Activated naive CD4-positive, alpha-beta T cell treated with anti-CD3 and anti-CD28 coated beads, Interleukin-2, amount 50 U/mL, for 16 hours (primary cell): ENCODE measurements at places on chromosomes 5 and 9.
A peak's percentile ranks its signal among the peaks of the same experiment; 100 is the strongest.

- DNase-seq, result no peak
These were observed 73.7 kb downstream of the MAP1B start for GRCh38 chr5:72180925-72181324.

GRCh38 chr9:14327036-14327435 is 13.1 kb upstream of the NFIB start:
- no peak for DNase-seq

DNA sequence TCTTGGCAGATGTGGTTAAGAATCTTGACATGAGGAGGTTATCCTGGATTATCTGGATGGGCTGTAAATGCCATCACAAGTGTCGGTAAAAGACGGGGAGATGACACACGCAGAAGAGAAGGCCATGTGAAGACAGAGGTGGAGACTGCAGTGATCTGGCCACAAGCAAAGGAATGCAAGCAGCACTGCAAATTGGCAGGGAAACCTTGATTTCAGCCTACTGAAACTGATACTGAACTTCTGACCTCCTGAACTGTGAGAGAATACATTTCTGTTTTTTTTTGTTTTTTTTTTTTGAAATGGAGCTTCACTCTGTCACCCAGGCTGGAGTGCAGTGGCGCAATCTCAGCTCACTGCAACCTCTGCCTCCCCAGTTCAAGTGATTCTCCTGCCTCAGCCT is 92.4 kb upstream of the NFIL3 start:
- DNase-seq, result no peak

DNA sequence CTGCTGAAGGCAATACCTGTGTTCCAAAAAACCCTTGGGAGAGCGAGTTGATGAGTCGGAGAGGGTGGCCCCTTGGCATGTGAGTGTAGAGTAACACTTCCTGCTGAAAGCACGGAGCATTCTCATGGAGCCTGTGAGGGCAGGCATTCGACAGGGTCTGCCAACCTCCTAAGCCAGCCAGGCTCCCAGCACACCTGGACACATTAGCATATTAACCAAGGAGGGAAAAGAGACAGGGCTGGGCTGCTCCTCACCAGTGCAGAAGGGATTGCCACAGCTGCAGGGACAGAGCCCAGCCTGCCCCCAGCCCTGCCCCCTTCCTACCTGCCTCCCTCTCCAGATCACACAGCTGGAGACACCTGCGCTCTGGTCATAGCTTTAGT is 46.4 kb upstream of the SEMA4D start:
- no peak for DNase-seq

- no peak for DNase-seq
These were observed 75.4 kb upstream of the GDNF start for GRCh38 chr5:37915097-37915736.

GRCh38 chr5:117547192-117547591 is 972.6 kb upstream of the SEMA6A start:
- DNase-seq, result no peak

DNA sequence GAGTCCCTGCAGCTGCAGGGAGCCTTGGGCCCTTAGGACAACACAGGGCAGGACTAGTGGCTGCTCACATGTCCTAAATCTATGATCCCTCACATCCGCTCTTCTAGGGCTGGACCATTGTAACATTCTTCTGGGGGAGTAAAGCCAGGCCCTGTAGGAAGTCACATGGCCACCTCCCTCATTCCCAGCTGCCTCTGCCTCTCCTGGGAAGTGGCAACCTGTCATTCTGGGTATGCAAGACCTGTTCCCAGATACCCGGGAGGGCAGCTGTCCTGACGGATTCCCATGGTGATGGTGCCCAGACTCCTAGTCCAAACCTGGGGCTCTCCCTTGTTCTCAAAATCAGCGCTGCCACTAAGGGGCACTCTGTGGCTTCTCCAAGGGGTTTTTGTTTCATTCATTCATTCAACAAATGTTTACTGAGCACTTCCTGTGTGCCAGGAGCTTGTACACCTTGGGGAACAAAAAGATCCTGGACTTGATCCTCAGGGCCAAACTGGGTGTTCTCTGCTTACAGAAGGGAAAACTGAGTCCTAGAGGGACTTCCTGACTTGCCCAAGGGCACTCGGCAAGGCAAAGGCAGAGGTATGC is 85.6 kb downstream of the PSD2 start:
- no peak for DNase-seq

- peak; percentile 52 for DNase-seq
These were observed 1.7 kb upstream of the POMT1 start for GRCh38 chr9:131500939-131501541.

DNA sequence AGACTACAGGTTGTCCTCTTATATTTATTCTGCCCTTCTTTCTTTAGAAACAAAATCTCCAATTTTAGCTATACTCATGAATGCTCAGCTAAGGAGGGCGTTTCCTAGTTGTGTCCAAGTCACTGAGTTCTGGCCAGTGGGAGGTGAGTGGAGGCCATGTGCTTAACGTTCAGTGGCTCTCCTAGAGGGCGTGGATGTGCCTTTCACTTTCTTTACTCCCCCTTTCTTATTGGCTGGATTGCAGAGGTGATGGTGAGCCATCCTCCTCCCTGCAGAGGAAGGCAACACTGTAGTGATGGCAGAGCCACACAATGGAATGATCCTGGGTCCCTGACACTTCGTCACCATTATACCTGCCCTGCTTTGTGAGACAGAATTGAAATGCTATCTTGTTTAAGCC is 54.6 kb downstream of the ALG2 start:
- no peak for DNase-seq

- no peak for DNase-seq
These were observed 201.3 kb downstream of the C9orf152 start for GRCh38 chr9:110006657-110007056.

DNA sequence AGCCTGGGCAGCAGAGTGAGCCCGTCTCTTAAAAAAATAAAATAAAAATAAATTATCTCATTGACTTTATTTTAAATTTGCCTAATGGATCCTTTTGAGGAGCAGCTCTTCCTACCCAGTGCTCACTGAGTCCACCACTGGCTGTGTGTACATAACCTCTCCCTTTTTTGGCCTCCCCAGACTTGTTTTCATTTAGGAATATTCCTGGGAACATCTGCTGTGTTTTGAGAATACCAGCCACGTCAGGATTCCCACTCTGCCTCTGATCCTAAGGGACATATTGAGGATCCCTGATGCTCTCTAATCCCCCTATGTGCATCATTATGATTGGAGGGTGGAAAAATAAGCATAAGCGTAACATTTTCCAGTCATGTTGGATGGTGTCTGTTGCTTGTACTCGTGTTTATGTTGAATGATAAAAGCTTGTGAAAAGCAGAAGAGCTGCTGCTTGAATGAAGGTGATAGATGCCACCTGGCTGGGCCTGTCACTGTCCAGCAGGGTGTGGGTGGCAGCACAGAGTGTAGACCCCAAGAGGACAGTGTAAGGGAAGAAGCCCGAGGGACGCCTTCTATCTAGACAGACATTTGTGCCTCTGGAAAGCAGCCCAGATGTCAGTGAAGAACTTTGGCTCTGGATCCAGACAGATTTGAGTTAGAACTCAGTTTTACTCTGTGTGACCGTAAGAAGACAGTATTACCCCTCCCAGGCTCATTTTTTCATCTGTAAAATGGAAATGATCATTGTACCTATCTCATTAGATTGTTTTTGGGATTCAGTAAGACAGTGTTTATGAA is 15.4 kb downstream of the KCNN2 start:
- DNase-seq, result no peak

GRCh38 chr9:33908749-33909148 is 91.8 kb downstream of the UBE2R2 start:
- DNase-seq, result no peak

GRCh38 chr5:78855026-78855425 is 130.1 kb downstream of the ARSB start:
- DNase-seq, result no peak

- DNase-seq, result no peak
These were observed 23.1 kb upstream of the DMRTA1 start for GRCh38 chr9:22423566-22423965.

DNA sequence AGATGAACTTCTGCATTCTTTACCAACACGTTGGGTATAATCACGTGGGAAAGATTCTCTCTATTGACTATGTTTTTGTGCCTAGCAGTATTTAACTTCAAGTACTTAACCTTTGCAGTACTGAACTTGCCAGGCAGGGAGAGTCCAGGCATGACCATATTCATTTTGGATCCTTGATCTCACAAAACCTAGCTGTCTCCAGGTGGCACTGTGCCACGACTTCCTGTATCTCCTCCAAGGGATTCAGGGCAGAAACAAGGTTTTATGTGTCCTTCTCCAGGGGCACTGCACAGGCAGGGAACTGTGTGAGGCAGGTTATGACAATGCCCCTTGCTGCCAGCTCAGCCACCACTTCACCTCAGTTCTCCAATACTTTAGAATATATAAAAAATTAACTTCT is 11.7 kb upstream of the IFNA5 start:
- DNase-seq, result no peak

- no peak for DNase-seq
These were observed 113.3 kb upstream of the LHFPL2 start for GRCh38 chr5:78761840-78762239.

DNA sequence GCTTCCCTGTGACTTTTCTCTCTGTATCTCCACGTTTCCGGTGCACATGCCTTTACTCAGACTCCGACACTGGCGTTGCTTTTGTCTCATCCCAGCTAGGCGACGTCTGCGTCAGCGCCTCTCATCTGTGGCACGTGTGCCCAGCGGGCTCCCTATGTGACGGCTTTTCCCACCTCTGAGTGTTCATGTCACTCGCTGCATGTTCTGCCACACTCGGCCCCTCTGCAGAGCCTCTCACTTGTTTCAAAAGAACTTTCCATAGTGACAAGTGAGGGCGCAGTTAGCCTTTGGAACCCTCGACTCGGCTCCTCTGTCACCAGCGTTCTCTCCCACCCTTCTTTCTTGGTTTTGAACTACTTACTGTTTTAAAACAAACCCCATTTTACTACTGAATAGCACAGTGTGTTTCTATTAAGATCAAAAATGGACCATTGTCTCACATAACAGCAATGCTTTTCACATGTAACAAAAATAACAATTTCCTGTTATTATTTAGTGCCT is 113.4 kb upstream of the CACNA1B start:
- no peak for DNase-seq

- DNase-seq, result no peak
These were observed 32.5 kb upstream of the HMCN2 start for GRCh38 chr9:130232899-130233586.

DNA sequence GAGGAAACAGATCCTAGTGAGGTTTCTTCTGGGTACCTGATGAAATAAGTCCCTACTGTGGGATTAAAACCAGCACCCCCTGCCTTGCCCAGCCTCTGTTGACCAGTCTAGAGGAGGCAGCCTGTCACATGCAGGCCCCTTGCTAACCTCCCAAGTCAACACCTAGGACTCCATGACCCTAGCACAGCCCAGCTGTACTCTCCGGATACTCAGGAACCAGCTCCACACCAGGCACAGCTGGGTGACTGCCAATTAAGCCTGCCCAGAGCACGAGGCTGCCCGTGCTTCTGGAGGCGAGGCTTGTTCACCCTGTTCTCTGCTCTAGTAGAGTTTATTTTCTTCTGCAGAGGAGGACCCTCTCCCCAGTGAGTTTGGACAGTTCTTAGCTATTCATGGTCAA is 92.5 kb downstream of the SNX24 start:
- DNase-seq, result no peak

DNA sequence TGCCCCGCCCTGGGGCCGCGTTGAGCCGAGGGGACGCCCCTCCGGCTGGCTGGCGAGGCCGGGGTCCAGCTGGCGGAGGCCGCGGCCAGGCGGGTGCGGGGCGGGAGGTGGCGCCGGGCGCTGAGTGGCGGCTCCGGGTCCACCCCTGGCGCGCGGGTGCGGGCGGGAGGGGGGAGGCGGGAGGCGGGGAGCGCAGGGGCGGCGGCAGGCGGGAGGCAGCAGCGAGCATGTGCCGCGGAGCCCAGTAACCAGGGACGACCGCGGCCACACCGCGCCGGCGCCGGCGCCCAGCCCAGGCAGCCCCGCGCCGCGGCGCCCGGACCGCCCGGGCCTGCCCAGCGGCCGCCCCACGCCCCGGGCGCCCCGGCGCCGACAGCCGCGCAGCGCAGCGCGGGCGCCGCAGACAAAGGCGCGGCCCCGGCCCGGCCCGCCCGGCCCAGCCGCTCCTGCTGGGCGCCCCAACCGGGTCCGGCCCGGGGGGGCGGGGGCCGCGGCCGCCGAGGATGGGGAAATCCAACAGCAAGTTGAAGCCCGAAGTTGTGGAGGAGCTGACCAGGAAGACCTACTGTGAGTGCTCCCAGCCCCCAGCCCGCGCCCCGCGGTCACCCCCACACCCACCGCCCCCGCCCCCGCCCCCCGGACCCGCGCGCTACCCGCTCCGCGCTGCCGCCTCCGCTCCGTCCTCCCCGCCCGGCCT is at the start of gene NCS1:
NCS1 (plus strand) TSS at position 244 of the 697 bp plus-strand sequence; CDS start at position 504, 260 bp downstream.
- peak; percentile 56 for DNase-seq

GRCh38 chr9:99069075-99069474 is 35.8 kb upstream of the TGFBR1 start:
- no peak for DNase-seq

GRCh38 chr9:124280176-124280691 is 22.5 kb downstream of the NEK6 start:
- DNase-seq, result no peak

GRCh38 chr9:13896922-13897835 is 416.8 kb downstream of the NFIB start:
- DNase-seq, result no peak

DNA sequence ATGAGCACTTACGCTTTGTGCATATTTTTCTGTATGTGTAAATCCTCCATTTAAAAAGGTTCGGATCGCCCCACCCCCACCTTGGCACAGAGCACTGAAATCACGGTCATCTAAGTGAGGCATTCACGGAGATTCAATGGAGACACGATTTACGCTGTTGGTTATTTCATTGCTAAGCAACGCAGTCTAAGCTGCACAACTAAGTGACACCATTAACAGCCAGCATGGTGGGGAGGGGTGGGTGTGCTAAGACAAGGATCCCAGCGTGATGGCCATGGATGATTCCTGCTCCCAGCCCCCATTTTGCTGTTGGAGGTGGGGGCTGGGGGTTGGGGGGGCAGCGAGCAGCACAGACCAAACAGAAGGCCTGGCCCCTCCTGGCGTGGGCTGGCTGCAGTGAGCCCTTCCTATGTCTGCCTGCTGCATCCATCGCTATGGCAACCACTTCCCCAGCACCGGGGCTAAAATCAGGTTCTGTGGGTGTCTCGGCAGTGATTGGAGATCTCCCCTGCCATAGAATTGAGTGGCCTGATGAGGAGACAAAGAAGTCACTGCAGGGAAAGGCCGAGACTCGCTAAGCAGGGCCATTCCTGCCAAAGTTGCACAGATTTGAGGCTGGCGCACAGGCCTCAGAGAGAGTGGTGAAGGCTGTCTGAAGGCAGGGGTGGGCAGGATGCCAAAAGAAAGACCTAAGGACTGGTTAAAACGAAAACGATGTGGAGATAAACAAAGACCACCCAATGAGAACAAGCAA is 14.3 kb upstream of the MARCHF6 start:
- no peak for DNase-seq

- DNase-seq, result no peak
These were observed 222.6 kb downstream of the TMEM161B start for GRCh38 chr5:88045931-88046461.
